Activated CD4-positive, CD25-positive, alpha-beta regulatory T cell (primary cell): ENCODE measurements at places on chromosomes 6 and 20.

- no peak for DNase-seq
Observed at GRCh38 chr6:48429610-48430009, 318.6 kb upstream of the PTCHD4 start.

DNA sequence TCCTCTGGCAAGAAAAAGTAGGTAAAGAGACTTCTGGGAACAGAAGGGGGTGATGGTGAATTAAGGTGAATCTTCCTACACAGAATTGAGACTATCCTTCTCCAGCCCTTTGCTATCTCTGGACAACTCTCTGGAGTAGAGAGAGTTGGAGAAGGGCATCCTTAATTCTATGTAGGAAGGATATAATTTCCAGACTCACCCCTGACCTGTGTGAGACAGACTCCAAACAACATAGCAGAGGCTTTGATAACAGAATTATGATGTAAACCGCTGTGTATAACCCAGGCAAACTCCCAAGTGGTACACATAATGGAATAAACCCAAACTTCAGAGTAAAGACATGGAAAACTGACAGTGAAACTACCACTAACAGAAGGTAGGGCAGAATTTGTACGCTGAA, 186.5 kb downstream of the MEI4 start:
- DNase-seq, result no peak

DNA sequence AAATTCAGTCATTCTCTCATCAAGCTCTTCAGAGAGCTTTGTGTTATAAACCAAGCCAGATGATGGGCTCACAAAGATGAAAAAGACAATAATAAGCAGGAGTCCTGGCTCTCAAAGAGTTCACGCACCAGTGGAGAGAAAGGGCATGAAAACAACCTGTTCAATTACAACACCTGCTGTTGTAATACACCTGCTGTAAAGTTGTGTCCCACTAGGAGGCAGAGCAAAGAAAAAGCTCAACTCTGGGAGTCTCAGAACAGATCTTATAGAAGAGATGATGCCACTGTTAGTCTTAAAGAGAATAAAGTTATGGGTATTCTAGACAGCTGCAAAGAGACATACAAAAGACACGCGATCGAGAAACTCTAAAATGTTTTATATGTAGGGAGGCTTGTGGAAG, 100.6 kb downstream of the DCDC2 start:
- no peak for DNase-seq

DNA sequence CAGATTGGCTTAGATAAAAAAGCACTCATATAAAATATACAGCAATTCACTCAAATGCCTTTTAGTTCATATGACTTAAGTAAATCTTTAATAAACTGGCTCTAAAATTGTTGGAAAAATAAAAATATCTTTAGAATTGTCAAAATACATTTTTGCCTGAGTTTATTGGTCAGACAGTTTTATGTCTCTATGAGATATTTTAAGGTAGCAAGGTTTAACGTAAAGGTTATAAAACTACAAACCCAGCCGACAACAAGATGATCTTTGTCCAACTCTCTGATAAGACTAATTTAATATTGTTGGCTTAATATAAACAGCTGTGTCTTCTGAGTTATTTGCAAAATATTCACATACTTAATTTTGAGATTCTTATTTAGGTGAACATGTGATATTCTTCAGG, 39.5 kb downstream of the RNASET2 start:
- DNase-seq, result no peak

DNA sequence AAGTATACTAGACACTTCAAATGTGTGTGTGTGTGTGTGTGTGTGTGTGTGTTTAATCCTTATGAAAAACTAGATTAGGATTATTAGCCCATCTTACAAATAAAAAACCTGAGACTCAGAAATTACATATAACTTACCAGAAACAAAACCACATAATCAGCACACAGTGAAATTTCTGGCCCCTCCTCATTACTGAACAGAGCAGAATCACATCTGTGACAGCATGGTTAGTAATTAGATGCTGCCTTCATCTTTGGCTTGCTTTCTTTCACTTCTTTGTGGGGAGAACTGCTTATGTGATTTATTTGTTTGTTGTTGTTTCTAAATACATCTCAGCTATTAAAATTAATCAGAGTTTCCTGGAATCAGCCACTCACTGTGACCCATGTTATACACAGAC, 267.1 kb downstream of the TENT5A start:
- no peak for DNase-seq

DNA sequence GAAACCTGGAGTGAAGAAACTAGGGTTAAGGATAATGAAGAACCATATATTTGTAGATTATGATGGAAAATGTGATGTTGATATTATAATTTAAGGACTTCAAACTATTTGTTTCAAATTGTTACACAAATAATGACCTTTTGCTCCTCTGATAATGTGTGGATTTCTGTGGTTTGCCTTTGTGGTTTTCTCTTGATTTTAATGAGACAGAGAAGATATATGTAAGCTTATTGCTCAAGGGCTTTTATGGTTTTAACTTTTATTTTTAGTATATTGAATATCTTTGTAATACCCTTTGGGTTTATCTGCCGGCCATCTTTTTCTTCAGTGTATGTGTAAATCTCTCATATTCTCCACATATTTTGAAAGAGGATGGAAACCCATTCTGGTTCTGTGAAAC, 362.3 kb downstream of the RIMS1 start:
- no peak for DNase-seq

- no peak for DNase-seq
Observed at GRCh38 chr6:95248499-95248898, 328.8 kb upstream of the MANEA start.

GRCh38 chr6:16849280-16849987, 88.2 kb upstream of the ATXN1 start:
- no peak for DNase-seq

GRCh38 chr6:70651326-70651905, 16.3 kb upstream of the SMAP1 start:
- DNase-seq, result no peak

GRCh38 chr6:48568856-48569255, 457.9 kb upstream of the PTCHD4 start:
- DNase-seq, result no peak

DNA sequence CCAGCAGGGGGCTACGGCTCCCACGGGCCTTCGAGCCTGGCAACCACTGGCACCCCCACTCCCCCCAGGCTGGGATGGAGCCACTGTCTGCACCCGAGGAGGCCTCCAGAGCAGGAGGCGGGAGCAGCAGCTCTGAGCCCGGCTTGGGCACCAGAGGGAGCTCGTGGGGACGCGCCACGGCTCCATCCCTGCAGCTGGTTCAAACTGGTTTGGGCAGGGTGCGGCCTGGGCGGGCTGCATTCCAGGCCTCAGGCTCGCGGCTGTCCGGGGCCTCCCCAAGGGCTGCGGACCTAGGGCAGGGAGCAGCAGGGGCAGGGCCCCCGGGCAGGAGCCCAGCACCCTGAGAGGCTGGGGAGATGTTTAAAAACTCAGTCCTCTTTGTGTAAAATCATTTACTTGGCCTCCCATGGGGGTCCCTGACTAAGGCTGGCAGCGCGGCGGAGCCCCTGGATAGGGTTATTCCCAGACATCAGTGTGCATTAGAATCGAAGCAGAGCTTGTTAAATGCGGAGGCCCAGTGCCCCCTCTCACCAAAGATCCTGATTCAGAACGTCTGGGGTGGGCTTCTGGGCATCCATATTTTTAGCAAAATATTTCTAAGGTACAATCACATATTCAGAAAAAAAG, 4.1 kb upstream of the BCAS4 start:
- DNase-seq, result peak; percentile 67

DNA sequence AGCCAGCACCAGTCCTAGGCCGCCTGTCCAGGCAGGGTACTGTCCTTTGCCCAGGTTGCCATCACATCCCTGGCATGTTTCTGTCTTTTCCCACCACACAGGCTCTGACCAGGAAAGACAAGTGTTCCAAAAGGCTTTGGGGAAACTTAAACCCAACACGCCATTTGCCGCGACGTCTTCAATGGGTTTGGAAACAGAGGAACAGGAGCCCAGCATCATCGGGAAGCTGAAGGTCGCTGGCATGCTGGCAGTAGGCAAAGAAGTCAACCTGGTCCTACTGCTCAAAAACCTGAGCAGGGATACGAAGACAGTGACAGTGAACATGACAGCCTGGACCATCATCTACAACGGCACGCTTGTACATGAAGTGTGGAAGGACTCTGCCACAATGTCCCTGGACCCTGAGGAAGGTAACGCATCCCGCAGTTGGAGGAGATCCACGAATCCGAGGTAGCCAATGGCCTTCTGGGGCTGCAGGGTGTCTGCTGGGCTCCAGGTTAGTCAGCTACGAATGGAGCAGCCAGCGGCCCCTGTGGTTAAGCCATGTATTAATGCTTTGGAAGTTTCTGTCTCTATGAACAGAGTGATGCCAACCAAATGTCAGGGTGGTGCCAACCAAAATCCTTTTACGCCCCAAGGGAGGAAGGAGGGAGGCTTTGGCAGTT, 36.2 kb downstream of the TGM3 start:
- no peak for DNase-seq

DNA sequence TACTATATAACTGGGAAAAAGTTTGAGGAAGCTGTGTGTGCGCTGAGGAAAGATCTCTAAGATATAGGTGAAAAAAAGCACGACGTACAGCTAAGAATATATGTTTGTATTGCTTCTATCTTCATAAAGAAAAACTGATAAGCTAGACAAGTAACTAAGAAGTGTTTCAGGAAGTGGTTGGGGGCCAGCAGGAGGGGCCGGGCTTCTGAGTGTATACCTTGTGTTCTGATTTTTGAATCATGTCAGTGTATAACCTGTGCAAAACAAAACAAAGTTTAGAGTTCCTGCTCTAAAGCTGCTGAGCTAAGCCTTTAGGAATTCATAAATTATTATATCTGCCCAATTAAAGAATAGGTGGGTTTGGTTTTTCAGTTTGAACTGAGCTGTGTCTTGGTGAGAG, 7.9 kb upstream of the OSER1 start:
- DNase-seq, result peak; percentile 9

DNA sequence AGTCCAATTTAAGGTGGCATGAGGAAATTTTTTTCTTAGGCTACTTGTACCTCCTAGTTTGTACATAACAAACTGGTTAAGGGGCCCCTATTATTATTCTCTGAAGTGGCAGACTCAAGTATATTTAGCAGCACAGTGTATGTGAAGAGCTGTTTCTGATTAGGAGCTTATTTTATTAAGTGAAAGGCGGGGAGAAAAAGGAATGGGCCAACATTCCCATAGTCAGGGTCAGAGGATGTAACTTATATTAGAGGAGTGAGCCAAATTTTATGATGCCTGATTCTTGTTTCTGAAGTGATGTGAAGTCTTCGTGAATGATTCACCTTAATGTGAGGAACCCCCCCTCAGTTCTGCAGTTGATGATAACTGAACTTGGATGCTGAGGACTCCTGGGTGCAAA, 2.8 kb downstream of the HECA start:
- no peak for DNase-seq
